ENCODE measurements at places on chromosomes 3 and 15. TPM values are rescaled to one million over a fixed set of nuclear protein-coding genes. Genes with fewer than 3 reads are reported as not detected.

The ZMYND10 gene
- 2.4 TPM for total RNA-seq

The TRIM71 gene
- not detected for total RNA-seq

The ABHD5 gene
- 16.5 TPM for total RNA-seq

The IQCF5 gene
- not detected for total RNA-seq

The ATP10A gene
- total RNA-seq, result 36.7 TPM

The SLC12A1 gene
- total RNA-seq, result not detected

The TYRO3 gene
- 0.32 TPM for total RNA-seq

The PLSCR5 gene
- not detected for total RNA-seq

The RCCD1 gene
- total RNA-seq, result 35.4 TPM

The TTLL13 gene
- 1.1 TPM for total RNA-seq

The TTC21A gene
- 1.9 TPM for total RNA-seq

The TRPM1 gene
- 0.06 TPM for total RNA-seq

The FGF12 gene
- not detected for total RNA-seq

The CCDC54 gene
- not detected for total RNA-seq

The TMEM266 gene
- total RNA-seq, result not detected

The HES1 gene
- total RNA-seq, result 0.28 TPM

The CASR gene
- not detected for total RNA-seq

The SPTSSB gene
- total RNA-seq, result not detected

The CDHR4 gene
- total RNA-seq, result not detected

The SLC51B gene
- total RNA-seq, result not detected

The CNTN3 gene
- not detected for total RNA-seq

The CFAP20DC gene
- total RNA-seq, result 1.4 TPM

The FAM107A gene
- not detected for total RNA-seq

The SH2D7 gene
- 0.28 TPM for total RNA-seq

The GLDN gene
- total RNA-seq, result not detected

The SLC38A3 gene
- not detected for total RNA-seq

The COMMD2 gene
- 38.9 TPM for total RNA-seq

The GOLIM4 gene
- total RNA-seq, result 6.4 TPM

The SLITRK3 gene
- total RNA-seq, result not detected

The PLSCR2 gene
- not detected for total RNA-seq

The GABRR3 gene
- total RNA-seq, result not detected

The GOLGA6D gene
- 0.12 TPM for total RNA-seq
